ENCODE measurements at places on chromosomes 12 and 14. TPM values are rescaled to one million over a fixed set of nuclear protein-coding genes. Genes with fewer than 3 reads are reported as not detected.

DNA sequence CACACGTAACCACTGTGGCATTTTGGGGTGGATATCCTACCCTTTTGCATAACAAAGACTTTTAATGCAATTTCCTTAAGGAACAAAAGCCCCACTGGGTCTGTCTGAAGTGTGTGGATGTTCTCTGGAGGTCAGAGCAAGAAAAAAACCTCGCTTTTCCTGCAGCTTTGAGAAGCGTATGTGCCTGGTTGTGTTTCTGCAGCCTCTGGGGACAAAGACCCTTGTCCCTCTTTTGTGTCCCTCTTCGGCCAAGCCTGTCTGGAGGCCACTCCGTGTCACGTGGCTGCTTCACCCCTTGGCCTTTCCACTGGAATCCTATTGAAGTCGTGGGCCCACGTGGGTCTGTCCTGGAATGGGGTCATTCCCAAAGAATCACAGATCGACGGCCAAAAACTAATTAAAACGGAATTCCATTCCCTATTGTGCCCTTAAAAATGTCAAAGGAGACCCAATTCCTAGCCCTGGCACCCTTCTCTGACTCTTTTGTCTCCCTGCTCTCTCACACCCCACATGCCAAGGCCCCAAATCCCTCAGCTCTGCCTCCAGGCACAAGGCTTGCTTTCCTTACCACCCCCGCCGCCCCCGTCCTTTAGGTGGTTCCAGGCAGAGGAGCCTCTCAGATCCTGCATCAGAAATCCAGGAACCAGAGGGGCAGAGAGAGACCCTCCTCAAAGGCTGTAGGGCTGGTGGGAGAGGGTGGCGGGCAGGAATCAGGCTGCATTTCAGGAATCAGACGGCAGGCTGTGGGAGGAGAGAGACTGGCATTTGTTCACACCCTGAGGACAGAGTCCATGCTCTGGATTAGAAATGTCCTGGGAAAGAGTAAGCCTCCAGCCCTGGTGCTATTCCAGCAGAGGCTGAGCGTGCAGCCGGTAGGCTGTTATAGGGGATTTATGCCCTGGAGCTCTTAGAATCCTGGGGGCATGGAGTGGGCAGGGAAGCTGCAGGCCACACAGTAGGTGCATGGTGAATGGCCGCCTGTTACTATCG is 12.6 kb upstream of the CYP46A1 start:
- peaks cover 12% of the 10 kb centered on the region for H3K4me1 ChIP-seq
- H3K4me3 ChIP-seq: no peak overlapping the region
- no peaks in the 10 kb centered on the region for H3K27me3 ChIP-seq
- DNase-seq: no peak
- peak overlapping the region; percentile 4 for H3K27ac ChIP-seq

GRCh38 chr12:52615912-52616311 is 2.4 kb downstream of the KRT73 start:
- H3K27me3 ChIP-seq: no peaks in the 10 kb centered on the region
- H3K36me3 ChIP-seq: no peaks in the 10 kb centered on the region
- no peak for DNase-seq

GRCh38 chr12:106048676-106049075 is 90.1 kb downstream of the NUAK1 start:
- no peak for DNase-seq
- H3K27me3 ChIP-seq: no peaks in the 10 kb centered on the region
- no peak overlapping the region for H3K27ac ChIP-seq
- no peaks in the 10 kb centered on the region for H3K36me3 ChIP-seq
- H3K4me1 ChIP-seq: no peaks in the 10 kb centered on the region
- H3K4me3 ChIP-seq: no peak overlapping the region

DNA sequence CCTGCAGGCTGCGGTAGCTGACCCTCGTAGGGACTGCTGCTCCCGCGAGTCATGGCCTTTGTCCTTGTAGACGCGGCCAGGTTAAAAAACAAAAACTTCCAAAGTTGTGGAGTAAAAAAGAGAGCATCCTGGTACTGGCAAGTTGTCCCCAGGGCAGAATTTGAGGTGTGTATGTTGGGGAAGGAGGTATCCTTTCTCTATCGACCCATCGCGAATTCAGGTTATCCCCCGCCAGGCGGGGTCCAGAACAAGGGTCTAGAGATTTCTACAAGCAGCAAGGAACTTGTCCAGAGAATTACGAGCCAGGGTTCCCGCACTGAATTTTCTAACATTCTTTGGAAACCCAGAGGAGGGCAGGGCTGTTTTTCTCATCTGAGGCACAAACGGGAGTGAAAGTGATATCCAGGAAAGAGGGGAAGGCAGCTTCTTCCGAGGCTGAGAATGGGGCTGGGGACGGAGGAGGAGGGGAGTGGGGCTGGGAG is 16.3 kb downstream of the TBX3 start:
- H3K4me3 ChIP-seq: no peak overlapping the region
- H3K27ac ChIP-seq: peak overlapping the region; percentile 25
- DNase-seq: no peak
- no peaks in the 10 kb centered on the region for H3K36me3 ChIP-seq
- peaks cover 23% of the 10 kb centered on the region for H3K4me1 ChIP-seq

DNA sequence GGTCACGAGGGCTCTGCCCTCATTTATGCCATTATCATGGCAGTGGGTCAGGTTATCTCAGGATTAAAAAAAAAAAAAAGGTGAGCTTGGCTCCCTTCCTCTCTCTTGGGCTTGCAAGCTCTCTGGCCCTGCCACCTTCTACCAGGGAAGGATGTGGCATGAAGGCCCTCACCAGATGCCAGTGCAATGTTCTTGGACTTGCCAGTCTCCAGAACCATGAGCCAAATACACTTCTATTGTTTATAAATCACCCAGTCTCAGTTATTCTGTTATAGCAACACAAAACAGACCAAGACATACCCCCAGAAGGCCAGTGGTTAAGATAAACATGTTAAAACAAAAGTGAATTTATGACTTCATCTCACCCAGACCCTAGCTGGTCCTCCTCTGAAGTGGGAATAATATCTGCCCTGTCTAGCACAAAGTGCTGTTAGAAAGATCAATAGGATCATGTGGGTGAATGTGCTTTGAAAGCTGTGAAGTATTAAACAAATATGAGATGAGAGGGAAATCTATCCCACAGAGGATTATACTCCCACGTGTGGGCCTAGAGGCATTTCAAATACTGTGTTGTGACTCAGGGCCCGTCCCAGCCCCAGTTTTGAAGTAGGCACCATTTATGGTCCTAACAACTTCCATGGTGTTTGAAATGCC is 88.6 kb downstream of the NINJ2 start:
- H3K27ac ChIP-seq: peak overlapping the region; percentile 27
- no peaks in the 10 kb centered on the region for H3K27me3 ChIP-seq

DNA sequence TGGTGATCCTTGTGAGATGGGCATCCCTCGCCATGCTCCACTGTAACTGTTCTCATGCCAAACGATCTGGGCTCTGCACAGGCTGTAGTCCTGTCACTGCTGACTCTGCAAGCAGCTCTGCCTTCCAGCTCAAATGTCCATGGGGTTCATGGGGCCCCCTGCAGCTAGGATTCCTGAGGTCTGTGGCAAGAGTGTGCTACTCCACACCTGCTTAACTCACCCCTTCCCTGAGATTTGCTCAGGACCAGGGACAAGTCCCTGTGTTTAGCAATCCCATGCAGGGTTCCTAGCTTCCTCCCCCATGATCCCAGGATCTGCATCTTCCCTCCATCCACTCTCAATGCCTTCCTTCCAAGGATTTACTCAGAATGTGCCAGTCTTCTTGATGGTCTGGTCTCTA is 241.0 kb downstream of the ASCL1 start:
- H3K4me1 ChIP-seq: no peaks in the 10 kb centered on the region
- no peaks in the 10 kb centered on the region for H3K36me3 ChIP-seq
- no peak overlapping the region for H3K4me3 ChIP-seq
- no peak overlapping the region for H3K27ac ChIP-seq

DNA sequence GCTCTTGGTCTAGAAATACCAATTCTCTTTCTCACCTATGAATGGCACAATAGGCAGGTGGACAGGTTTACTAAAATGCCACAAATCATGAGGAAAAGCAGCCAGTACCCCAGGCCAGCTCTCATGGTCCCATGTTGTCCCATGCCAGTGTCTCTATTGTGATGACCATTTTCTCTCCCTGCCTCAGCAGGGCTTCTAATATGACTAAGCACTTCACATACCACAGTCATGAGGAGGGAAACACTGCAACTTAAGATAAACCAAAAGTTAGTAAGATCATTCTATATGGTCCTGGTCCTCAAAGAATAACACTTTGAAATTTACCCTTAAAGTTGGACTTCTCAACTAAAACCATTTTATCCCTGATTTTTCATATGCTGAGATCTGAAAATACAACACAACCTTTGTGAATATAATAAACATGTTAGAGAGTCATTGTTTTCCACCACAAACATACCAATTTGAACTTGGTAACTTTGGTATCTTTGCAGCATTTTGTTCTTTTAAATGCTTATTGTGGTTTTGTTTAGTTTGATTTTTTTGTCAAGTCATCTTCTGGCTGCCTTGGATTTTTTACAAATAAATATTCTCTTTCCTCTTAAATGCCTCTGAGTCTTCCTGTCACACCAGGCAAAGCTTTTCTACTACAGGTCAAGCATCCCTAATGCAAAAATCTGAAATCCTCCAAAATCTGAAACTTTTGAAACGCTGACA is 3.6 kb downstream of the TTC5 start:
- peaks cover 12% of the 10 kb centered on the region for H3K4me1 ChIP-seq
- H3K4me3 ChIP-seq: no peak overlapping the region
- no peak for DNase-seq
- H3K27ac ChIP-seq: no peak overlapping the region
- H3K36me3 ChIP-seq: peaks cover 5% of the 10 kb centered on the region

DNA sequence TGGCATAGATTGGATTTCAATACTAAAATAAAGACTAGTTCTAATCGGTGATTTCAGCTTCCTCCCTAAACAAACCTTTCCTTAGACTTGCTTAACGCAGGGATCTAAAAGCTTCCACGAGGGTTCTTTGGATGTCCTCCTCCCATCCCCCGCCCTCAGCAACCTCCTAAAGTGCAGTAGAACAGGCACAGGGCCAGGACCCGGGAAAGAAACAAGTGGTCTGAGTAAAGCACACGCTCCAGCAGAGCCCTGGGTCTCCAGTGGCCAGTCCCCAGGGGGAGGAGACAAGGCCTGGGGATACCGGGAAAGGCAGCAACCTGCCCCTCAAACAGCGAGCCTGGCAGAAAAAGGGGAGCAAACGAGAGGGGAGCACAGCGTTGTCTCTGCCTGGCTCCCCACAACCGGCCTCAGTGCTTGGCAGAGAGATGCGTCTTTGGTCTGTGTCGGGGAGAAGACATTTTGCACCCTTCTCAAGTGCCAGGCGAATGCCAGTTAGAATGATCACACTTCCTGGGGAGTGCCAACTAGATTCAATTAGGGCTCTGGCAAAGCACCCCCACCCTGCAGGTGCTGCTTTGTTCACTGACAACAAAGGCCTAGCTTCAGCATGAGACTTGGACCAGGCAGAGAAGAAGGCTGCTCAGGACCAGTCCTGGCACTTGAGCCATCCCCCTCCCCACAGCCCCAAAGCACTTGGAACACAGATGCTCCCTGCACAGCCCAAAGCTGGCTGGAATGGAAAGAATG is 17.1 kb upstream of the SLC6A12 start:
- H3K4me1 ChIP-seq: no peaks in the 10 kb centered on the region
- peaks cover 13% of the 10 kb centered on the region for H3K36me3 ChIP-seq
- H3K27ac ChIP-seq: no peak overlapping the region
- H3K4me3 ChIP-seq: no peak overlapping the region
- no peaks in the 10 kb centered on the region for H3K27me3 ChIP-seq
- peak; percentile 21 for DNase-seq

- DNase-seq: no peak
- no peak overlapping the region for H3K4me3 ChIP-seq
- peaks cover 13% of the 10 kb centered on the region for H3K4me1 ChIP-seq
These were observed 1.6 kb downstream of the METTL3 start for GRCh38 chr14:21509432-21510143.

ALKBH1 gene
- total RNA-seq: 5.1 TPM

DNA sequence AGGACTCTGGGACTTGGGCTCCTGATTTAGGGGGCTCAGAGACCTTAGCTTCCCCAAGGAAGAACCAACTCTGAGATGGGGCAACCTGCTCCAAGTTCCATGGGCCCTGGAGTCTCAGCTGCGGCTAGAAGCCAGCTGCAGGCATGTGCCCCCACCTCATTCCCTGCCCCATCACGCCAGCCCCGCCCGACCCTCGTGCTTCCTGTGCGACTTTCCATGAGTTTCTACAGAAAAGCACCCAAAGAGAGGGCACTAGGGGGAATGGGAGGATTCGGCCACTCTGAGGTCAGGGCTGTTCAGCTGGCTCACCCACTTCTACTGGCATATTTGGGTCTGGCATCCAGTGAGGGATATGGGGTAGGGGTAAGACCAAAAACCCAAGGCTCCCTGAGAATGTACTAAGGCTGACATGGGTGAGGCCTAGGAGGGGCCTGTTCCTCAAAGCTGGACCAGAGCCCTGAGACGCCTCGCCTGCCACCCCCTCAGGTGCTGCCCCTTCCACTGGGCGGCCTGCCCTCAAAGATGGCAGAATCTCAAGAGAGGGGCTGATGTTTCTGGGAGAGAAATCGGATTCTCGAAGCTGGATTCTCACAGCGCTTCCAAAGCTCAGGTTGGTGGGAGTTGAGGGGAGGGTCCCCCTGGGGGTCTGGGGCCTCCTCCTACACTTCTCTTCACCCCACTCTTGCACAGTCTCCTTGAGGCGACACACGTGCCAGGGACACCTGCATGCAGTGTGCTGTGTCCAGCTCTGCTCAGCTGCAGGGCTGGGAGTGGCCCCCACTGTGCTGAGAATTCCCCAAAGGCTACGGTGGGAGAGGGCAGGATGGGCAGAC is 22.1 kb downstream of the FAIM2 start:
- H3K4me1 ChIP-seq: no peaks in the 10 kb centered on the region
- H3K27me3 ChIP-seq: no peaks in the 10 kb centered on the region
- H3K4me3 ChIP-seq: no peak overlapping the region
- DNase-seq: no peak
- H3K36me3 ChIP-seq: no peaks in the 10 kb centered on the region

GRCh38 chr12:83016218-83016835 is 329.6 kb downstream of the TMTC2 start:
- H3K27me3 ChIP-seq: no peaks in the 10 kb centered on the region
- no peak overlapping the region for H3K4me3 ChIP-seq
- no peaks in the 10 kb centered on the region for H3K4me1 ChIP-seq
- DNase-seq: no peak

DNA sequence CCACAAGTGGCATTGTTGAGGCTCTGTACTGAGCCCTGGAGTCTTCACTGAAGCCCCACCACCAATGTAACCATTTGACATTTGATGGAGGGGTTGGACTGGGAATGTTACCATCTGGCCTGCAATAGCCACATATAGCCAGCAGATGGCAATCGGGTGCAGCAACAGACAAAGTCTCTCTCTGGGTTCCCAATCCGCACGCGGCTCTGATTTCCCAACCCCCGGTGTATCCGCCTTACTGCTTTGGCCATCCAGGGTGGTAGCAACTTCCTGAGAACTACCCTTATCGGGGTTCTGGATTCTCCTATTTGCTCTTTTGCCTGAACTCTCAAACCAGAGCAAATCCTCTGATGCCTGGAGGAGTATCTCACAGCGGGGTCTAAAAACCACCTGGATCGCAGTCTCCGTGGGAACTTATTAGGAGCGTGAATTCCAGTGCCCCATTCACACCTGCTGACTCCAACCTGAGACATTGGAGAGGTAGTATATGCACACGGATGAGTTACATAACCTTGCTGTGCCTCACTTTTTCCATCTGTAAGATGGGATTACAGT is 14.2 kb downstream of the VRTN start:
- H3K4me1 ChIP-seq: no peaks in the 10 kb centered on the region
- no peaks in the 10 kb centered on the region for H3K36me3 ChIP-seq
- no peak overlapping the region for H3K4me3 ChIP-seq
- no peaks in the 10 kb centered on the region for H3K27me3 ChIP-seq

C14orf180 gene
- 2.8 TPM for total RNA-seq

Data from liver (tissue), 10 donors.